Cortex of kidney (tissue), 1 donor: ENCODE measurements at places on chromosomes 3 and 15.

GRCh38 chr3:130395916-130396315 is 50.4 kb downstream of the COL6A5 start:
- no peak for DNase-seq

- DNase-seq = no peak
Observed at GRCh38 chr3:179432451-179432850, 18.8 kb downstream of the GNB4 start.

GRCh38 chr3:139281096-139281495 is 62.7 kb upstream of the MRPS22 start:
- no peak for DNase-seq

GRCh38 chr3:186173224-186173815 is 64.4 kb upstream of the ETV5 start:
- DNase-seq = no peak

- no peak for DNase-seq
Observed at GRCh38 chr15:93141371-93141794, 52.4 kb upstream of the RGMA start.

- DNase-seq = no peak
Observed at GRCh38 chr15:28936081-28936480, 50.3 kb downstream of the APBA2 start.

DNA sequence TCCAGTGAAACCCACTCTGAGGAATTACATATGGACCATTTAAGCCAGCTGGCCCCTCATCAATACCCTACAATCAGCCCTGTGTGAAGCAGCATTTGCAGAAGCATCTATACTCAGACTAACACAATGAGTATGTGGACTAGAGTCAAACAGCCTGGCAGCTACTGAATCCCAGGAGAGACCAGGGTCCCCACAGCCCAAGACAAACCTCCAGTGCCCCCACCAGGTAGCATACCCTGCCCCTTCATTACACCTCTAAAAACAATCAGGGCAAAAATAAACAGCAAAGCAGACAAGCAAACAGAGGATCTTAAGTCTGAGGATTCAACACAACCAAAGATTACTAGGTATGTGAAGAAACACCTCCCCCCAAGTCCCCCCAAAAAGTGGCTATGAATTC is 157.4 kb downstream of the LEKR1 start:
- no peak for DNase-seq

DNA sequence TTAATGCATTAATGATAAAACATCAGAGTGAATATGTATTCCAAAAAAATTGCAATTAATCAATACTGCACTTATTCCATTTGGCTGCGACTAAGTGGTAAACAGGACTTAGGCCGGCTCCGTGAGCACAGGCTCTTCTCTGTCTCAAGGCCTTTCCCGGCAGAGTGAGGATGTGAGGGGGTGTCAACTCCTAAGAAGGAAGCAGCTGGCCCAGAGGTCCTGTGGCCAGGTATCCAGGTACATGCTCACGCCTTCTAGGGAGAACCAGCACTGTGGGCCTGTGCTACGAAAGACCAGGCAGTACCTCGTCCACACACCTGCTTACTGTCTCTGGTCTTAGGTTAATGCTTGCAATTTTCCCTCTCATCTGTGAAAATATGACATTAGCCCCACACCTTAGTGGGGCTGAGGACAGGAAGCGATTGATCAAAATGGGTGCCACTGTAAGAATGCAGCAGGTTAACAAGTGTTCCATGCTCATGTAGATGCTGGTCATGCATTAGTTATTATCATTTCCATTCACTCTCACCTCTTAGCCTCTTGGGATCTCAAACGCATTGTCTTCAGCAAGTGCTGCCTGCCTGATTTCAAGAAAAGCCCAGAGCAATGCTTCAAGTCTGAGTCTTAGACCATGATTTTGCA is 175.3 kb downstream of the ABHD5 start:
- no peak for DNase-seq

DNA sequence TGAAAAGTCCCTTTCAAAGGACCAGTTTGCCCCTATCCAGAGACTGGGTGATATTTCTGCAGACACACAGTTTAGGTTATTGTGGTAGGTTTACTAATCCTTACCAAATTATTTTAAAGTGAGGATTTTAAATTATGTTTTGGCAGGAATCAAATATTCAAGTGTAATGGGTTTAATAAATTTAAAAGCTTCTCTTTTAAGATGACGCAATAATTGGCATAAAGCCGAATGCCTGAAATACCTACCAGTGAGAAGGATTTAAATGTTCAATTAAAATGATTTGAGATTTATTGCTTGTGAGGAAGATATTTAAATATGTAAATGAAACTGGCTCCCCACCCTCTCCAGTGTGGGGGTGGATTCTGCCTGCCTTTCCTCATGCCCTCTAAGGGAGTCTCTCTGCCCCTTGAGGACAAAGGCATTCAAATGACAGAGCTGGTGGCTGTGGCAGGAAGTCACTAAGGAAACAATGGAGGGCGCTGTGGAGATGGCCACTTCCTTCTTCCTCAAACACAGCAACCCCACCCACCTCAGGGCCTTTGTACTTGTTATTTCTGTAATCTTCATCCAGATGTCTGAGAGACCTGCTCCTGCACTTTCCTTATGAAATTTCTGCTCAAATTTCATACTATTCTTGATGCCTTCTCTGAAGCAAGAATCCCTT is 131.7 kb downstream of the TNIK start:
- DNase-seq = no peak

- DNase-seq = no peak
Observed at GRCh38 chr3:104909721-104910120, 457.0 kb upstream of the ALCAM start.

DNA sequence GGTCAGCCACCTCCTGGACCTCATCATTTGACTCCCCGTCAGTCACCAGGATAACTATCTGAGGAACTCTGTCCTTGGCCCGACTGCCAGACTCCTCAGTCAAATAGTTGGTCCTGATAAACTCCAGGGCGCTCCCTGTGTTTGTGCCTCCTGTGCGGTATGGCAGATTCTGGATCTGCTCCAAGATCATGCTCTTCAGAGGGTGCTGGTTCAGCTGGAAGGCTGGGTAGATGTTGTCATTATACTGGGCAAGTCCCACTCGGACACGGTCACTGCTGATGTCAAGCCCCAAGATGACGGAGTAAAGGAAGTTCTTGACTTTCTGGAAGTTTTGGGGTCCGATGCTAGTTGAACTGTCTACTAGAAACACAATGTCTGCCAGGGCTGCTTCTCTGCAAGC is 31.1 kb upstream of the CAPN7 start:
- no peak for DNase-seq

DNA sequence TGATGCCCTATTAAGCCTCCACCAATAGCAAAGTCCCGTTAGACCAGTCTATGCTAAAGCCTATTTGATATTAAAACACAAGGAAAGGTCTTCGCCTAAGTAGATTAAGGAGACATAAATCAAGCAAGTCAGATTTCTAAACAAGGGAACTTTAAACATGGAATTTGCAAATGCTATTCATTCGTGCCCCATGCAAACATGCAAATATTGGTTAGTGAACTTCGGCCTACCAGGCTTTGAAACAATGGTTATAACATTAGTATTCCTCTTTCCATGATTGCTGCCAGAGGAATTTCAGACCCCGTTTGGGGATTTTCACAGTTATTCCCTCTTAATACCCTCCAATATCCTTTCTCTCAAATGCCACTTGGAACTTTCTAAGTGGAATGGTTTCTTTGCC is 36.9 kb upstream of the ZNF280D start:
- no peak for DNase-seq

- no peak for DNase-seq
Observed at GRCh38 chr3:187909866-187910265, 164.6 kb upstream of the BCL6 start.

- no peak for DNase-seq
Observed at GRCh38 chr3:12882336-12883310, 41.3 kb upstream of the RPL32 start.

DNA sequence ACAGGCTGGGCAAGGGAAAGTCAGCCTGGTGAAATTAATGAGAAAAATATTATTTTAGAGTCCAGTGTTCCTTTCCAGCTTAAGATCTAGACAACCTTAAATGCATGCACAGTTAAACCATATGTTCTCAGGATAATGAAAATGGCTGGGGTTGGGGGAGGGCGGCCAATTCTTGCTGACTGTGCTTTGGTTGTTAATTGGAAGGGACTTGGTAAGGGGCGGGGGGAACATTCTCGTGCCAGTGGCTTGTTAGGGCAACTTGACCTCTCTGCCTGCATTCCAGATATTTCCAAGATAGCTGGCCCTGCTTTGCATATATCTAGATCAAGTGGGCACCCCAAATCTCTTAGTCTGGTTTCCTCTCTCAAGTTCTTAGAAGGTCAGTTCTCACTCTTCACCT is 112.5 kb downstream of the TOP2B start:
- DNase-seq = no peak

GRCh38 chr3:140135461-140135860 is 200.5 kb downstream of the CLSTN2 start:
- DNase-seq = no peak

GRCh38 chr3:191973820-191974219 is 512.9 kb downstream of the PYDC2 start:
- DNase-seq = no peak

DNA sequence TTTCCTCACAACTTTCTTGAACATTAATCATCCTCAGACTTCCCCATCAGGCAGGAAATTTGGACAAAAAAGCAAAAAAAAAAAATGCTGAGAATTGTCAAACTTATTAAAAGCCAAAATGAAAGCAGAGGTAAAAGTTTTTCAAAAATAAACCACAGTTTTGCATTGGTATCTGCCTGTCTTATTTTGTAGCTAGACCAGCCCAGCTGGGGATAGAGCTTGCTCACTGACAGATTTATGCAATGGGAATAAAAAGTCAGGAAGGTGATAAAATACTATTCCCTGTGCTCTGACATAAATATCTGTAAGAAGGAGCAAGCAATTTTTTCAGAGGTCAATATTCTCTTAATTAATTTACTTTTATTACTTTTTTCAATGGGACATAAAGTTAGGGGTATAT is 1006.7 kb upstream of the ALCAM start:
- no peak for DNase-seq
